ENCODE measurements at places on chromosomes 3 and 15.

DNA sequence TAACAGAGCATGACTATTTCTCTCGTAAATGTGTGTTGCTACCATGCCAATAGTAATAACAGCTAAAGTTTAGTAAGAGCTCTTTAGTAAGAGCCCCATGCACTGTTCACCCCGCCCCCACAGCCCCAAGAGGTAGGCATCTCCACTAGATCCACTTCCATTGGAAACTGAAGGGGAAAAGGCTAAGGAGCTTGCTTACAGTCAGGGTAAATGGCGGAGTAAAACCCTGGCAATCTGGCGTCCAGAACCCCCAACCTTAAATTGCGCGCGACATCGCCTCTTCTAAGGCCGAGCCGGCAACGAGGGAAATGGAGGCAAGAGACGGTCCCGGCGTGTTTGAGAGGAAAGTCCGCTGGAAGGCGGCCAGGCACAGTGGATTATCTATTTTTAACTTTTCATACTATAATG lies 654 bp upstream of the C3orf38 start:
- no peak for DNase-seq

DNA sequence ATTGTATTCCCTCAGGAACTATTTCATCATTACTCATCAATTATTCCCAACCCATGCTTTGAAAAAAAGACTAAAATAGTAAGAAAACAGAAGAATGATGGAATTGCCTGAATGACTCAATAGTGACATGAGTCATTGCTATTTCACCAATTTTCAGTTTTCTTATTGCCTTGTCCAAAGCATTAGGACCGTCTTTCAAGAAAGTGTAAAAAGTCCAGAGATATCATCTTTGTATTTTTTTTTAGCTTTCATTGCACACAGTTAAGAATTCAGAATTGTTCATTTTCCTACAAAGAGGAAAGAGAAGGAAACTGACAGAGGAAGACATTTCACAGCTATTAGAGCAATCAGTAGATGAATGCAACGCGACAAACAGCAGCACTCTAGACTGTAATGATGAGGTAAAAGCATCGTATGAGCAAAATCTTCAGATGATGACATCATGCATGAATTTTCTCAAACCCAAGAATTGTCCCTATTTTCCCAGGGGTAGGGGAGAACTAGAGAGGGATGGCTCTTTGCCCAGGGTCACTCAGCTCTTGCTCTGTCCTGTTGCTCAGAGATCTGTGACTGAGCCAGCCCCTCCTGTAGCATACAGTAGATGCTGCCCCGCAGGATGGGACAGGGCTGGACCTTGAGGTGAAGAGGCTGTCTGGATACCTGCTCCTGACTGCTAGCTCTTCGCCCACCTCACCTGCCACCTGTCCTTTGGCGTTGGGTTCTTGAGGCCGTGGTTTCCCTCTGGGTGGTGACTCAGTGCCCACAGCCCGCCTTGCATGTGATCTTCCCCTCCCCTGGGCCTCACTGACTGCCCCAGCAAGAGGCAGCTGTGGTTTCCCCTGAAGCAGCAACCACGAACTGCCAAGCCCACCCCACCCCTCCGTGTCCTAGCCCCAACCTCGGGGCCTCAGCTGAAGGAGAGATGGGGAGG lies 84.8 kb downstream of the PPCDC start:
- peak; percentile 24 for DNase-seq

DNA sequence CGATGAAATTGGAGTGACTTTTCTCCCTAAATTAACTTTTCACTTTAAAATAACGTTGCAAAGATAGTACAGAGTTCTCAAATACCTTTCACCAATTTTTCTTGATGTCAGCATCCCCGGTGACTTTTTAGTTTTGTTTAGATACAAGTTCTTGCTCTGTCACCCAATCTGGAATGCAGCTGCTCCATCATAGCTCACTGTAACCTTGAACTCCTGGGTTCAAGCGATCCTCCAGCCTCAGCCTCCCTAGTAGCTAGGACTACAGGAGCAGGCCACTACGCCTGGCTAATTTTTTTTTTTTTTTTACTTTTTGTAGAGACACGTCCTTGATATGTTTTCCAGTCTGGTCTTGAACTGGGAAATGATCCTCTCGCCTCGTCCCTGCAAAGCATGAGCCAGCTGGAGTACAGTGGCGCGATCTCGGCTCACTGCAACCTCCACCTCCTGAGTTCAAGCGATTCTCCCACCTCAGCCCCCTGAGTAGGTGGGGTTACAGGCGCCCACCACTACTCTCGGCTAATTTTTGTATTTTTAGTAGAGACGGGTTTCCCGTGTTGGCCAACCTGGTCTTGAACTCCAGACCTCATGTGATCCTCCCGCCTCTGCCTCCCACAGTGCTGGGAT lies 747 bp downstream of the NSUN3 start:
- no peak for DNase-seq

DNA sequence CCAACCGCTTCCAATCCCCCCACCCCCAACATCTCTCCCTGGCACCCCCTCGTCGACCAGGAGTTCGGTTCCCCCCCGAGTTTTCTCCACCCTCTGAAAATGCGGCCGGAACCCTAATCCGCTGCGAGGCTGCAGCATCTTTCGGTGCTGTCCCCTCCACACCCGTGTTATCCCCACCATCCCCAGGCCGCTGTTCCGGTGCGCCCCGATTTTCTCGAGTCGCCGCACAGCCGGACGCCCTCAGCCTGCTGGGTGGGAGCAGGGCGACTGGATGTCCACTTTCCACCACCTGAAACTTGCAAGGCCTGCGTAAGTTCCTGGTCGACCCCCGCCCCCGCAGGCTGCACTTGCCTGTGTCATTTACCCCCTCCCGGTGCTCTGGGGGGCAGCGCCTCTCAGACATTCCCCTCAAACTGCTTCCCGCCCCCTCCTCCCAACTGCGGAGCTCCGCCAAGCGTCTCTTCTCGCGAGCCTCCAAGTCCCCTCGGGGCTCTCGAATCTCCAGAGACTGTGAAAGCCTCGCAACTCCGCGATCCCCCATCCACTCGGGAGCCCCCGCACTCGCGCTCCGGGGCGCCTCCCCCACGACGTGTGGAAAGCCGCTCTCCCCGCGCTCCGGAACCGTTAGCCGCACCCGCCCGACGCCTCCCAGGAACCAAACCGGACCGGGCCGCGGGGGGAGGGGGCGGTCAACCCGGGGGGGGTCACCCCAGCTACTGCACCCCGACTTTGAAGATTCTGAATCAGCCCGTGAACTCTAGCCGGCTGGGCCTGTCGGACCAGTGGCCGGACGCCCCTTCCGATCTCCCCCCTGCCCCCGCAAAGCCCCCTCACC lies 566 bp downstream of the ETV5 start:
- peak; percentile 35 for DNase-seq

GRCh38 chr3:127542441-127542952 lies 48.0 kb downstream of the TPRA1 start:
- no peak for DNase-seq

DNA sequence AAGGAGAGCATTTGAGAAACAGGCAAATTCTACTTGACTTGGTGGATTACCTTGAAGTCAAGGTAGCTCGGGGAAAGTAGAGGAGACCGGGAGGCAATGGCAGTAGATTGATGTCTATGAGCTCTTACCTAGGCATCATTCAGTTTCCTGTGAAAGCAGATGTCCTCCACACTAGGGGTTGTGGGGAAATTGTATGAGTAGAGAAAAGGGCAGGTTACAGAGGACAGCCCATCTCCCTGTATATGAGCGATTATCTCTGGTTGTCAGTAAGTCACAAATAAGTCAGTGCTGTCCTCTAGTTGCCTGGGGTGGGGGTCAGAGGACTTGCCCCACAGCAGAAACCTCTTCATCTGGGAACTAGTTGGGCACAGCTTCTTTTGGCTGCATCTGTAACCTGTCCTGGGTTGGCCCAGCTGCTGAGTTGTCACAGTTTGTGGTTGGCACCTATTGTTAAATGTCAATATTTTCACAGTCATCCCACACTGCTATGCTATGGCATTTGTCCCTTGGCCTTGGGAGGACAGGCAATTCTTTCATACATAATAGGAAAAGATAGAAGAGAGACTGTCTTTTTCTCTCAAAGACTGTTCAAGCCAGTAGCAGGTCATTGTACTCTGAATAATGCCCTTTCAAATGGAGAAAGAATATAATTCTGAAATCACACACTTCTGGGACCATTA lies 53.6 kb upstream of the LRRFIP2 start:
- no peak for DNase-seq

- DNase-seq = no peak
Observed at GRCh38 chr15:88426304-88426703, 40.9 kb downstream of the MRPL46 start.

DNA sequence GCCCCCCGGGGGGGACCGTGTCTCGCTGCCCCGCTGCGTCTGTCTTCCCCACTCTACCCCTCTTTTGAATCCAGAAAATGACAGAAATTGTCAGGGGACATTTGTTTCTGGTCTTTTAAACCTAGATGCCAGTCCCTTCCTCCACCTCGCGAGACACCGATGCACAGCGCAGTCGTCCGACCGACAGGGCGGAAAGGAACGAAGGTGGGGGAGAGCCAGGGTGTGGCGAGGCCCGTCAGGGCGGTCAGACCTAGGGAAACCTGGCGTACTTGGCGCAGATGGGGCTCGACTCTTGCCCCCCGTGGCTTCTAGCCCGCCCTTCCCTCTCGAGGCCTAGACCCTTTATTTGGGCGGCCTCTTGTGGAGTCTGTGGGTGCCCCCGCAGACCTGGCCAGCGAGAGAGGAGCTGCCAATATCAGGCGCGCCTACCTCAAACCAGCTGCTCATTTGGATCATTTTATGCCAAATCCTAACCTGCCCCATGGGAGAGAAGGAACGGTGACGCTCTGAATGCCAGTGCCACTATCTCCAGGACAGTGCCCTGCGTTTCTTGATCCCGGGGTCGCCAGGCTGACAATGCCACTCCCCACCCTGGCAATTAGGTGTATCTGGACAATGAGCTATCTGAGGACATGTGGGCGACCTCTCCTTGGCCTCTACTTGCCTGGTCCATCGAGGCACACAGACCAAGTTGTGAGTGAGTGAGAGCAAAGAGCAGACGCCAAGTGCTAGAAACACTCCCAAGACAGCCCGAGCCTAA lies 500 bp upstream of the RAB6B start:
- no peak for DNase-seq

DNA sequence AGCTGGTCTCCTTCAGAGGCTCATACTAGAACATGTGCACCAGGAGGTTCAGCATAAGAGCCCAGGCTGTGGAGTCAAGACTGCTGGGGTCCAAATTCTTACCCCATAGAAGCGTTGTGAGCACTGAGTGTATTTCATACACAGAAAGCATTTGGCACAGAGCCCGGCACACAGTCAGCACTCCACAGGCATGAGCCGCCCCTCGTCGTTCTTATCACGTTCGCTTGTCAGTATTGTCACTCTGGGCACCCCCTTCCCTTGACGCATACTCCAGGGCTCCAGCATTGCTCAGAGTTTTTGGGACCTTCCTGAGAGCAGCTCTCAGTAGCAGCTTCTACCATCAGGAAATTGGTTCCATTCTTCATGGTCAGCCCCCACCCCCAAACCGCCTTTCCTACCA lies 25.2 kb downstream of the CORO2B start:
- no peak for DNase-seq

- no peak for DNase-seq
Observed at GRCh38 chr3:186053954-186054791, 54.7 kb downstream of the ETV5 start.

GRCh38 chr3:56415652-56416051 lies 52.6 kb downstream of the ERC2 start:
- DNase-seq = no peak

GRCh38 chr3:100041328-100041749 lies 73.0 kb downstream of the FILIP1L start:
- peak; percentile 86 for DNase-seq

GRCh38 chr15:68235022-68235421 lies 5.5 kb upstream of the CLN6 start:
- no peak for DNase-seq

- no peak for DNase-seq
Observed at GRCh38 chr3:69008980-69009379, 4.5 kb downstream of the EOGT start.

GRCh38 chr3:108200024-108200423 lies 22.2 kb downstream of the IFT57 start:
- no peak for DNase-seq

GRCh38 chr15:100987143-100987542 lies 68.0 kb downstream of the LRRK1 start:
- DNase-seq = no peak

DNA sequence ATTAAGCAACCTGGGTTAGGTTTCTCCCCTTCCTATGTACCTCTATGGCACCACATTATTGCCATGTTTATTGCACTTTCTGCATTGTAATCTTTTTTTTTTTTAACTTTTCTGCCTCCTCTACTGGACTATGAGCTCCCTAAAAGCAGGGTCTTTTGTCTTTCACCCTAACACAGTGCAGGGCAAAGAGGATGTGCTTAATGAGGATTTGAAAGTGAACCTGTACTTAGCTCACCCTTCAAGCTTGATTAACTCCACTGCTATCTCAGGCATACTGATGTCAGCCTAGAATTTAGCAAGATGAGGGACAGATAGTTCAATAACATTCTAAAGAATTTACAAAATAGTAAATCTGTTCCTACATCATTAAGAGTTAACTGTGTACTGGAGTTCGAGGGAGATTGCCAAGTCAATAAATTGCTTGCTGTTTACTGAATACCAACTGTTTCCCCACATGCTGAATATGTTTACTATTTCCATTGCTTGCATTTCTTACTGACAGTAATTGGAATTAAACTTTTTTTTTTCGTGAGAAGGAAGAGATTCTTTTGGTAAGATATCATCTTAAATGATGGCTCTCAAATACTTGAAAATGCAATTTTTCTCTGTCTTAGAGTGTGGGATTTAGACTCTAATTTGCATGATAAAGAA lies 15.7 kb upstream of the PPARG start:
- DNase-seq = no peak

DNA sequence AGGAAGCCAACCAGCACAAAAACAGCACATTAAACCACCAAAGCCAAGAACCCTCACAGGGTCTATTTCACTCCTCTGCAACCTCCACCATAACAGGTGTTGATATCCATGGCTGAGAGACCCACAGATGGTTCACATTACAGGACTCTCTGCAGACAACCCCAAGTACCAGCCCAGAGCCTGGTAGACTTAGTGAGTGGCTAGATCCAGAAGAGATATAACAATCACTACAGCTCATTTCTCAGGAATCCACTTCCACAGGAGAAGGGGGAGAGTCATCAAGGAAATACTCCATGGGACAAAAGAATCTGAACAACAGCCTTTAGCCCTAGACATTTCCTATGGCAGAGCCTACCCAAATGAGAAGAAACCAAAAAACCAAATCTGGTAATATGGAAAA lies 168.1 kb upstream of the CD96 start:
- no peak for DNase-seq

GRCh38 chr3:43104660-43105595 lies 951 bp downstream of the POMGNT2 start:
- DNase-seq = no peak

GRCh38 chr3:159366476-159366875 lies 564.6 kb downstream of the MFSD1 start:
- no peak for DNase-seq

DNA sequence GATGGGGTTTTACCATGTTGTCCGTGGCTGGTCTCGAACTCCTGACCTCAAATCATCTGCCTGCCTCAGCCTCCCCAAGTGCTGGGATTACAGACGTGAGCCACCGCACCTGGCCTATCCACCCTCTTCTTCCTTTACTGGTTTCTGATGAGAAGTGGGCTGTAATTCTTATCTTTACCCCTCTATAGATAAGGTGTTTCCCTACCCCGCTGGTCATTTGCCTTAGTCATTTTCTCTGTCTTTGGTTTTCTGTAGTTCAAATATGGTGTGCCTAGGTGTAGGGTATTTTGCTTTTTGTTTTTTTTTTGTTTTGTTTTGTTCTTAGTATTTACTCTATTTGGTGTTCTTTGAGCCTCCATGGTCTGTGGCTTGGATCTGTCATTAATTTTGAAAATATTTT lies 41.3 kb downstream of the APBA2 start:
- no peak for DNase-seq

Measured in SW 1271 (cell line).